Stimulated activated CD4-positive, alpha-beta T cell treated with anti-CD3 and anti-CD28 coated beads, Interleukin-12 subunit alpha, Interleukin-12 subunit beta, amount 100 ng/mL, for 24 hours (primary cell): ENCODE measurements at places on chromosomes 11 and 22.

- no peak for DNase-seq
These were observed 10.7 kb downstream of the MS4A15 start for GRCh38 chr11:60767388-60767811.

- no peak for DNase-seq
These were observed 11.1 kb upstream of the MICAL2 start for GRCh38 chr11:12099132-12099873.

GRCh38 chr11:108958368-108959104 is 293.7 kb downstream of the DDX10 start:
- DNase-seq: no peak

DNA sequence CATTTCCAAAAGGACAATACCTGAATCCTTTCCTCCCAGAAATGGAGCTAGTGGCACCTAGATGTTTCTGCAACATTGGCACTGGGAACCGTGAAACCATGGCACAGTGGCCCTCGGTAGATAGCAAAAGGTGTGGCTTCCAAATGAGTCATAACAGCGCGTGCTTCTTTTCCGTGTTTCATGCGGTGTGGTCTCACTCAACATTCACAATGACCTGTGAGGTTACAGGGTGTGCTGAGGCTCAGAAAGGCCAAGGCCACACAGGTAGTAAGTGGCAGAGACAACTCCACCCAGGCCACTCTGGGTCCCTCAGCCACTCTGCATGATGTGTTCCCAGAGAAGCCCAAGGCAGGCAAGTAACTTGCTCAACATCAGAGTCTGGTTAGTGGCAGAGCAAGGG is 67.4 kb downstream of the TP53I11 start:
- no peak for DNase-seq

DNA sequence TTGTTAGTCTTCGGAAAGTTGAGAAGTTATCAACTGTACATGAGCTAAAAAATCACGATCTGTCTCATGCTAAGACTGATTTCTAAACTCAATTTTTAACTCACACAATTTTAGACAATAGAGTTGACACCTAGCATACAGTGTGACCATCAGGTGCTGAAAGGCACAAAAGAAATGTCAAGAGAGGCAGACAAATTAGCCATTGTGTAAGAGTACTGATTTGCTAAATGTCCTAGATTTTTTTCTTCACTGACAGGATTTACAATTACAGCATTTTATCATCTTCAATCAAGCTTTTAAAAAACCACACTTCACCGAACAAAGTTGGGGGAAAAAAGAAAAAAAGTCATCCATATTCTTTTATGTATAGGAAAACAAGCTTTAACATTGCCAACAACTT is 7.0 kb downstream of the LGR4 start:
- no peak for DNase-seq

GRCh38 chr22:37300551-37301017 is 18.3 kb downstream of the CYTH4 start:
- no peak for DNase-seq

- no peak for DNase-seq
These were observed 148.8 kb upstream of the ANO5 start for GRCh38 chr11:22044126-22044525.

GRCh38 chr11:64400102-64400501 is 41.1 kb downstream of the RPS6KA4 start:
- no peak for DNase-seq

DNA sequence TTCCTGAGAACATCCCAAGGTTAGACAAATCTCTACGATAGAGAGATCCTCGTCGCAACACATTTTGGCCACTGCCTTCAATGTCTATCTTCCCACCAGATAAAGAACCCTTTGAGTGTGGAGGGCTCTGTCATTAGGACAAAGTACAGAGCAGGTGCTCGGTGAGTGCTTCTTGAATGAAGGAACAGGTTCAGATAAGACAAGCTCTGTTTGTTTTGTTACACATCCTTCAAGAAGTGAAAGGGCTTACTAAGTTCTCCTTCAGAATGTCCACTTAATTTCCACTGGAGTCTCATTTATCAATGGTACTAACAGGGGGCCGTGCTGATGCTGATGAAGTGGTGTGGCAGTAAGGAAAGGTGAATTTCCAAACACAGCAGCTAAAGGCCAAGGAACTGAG is 89.4 kb downstream of the SYN3 start:
- no peak for DNase-seq

GRCh38 chr22:36548606-36549005 is 19.6 kb upstream of the EIF3D start:
- no peak for DNase-seq

GRCh38 chr11:118623269-118623655 is 15.8 kb downstream of the PHLDB1 start:
- DNase-seq: no peak

- DNase-seq: no peak
These were observed 22.7 kb upstream of the FGF19 start for GRCh38 chr11:69726481-69726880.

GRCh38 chr11:102361086-102362031 is 14.3 kb downstream of the BIRC2 start:
- no peak for DNase-seq

DNA sequence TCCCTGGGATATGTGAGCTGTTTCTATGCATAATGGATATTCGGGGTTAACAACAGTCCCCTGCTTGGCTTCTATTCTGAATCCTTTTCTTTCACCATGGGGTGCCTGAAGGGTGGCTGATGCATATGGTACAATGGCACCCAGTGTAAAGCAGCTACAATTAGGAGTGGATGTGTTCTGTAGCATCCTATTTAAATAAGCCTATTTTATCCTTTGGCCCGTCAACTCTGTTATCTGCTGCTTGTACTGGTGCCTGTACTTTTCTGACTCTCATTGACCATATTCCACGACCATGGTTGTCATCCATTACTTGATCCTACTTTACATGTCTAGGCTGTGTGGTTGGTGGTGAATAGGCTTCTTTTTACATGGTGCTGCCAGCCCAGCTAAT is 1.3 kb downstream of the TUG1 start:
- no peak for DNase-seq

DNA sequence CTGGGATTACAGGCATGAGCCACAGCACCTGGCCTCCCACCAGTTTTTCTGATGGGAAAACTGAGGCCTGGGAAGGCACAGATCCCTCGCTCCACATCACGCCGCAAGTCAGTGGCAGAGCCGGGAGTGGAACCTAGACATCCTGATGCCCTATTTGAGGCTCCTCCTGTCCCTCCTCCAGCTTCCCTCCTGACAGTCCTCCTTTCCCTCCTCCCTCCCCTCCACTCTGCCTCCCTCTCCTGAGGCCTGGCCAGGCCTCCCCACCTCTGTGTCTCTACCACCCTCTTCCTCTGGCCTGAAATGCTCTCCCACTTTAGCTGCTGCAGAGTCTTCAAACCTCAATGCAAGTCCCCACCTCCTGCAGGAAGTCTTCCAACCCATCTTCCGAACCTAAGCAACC is 13.3 kb upstream of the TP53I11 start:
- DNase-seq: no peak

GRCh38 chr11:81674211-81674610 is 1059.5 kb downstream of the FAM181B start:
- no peak for DNase-seq

DNA sequence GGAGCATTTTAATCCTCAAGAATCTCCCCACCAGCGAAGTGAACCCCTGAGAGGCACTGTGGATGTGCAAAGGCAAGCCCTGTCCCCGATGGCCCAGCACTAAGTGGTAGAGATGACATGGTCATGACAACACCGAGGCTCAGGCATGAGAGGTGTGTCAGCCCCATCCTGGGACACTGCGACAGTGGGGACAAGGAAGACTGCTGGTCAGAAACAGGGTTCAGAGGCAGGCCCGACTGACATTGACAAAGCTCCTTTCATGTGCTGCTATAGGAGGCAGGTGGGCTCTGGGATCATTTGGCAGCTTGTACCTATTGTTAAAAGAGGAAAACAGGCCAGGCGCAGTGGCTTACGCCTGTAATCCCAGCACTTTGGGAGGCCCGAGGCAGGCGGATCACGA is 54.3 kb upstream of the MYEOV start:
- DNase-seq: no peak

DNA sequence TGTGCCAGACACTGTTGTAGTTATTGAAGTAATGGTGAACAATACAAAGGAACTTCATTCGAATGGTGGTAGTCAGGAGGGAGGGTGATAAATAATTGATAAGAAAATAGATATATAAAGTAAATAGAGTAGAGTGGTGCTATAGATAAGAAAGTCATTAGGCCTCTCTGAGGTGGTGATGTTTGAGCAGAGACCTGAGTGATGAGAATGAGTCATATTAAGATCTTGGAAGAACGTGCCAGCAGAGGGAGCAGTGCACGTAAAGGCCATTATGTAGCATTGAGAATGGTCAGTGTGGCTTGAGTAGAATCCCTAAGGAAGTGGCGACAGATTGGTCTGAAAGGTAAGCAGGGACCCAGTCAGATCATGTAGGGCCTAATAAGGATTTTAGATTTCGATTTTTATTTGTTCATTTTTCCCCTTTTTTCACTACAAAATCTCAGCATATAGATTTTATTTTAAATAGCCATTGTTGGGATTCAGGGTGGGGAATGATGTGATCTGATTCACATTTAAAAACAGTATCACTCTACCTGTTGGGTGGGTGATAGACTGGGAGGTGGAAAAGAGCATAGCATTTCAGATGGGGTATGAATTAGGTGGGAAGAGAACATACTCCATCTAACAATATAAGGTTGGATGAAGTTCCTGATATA is 44.7 kb downstream of the CCDC90B start:
- no peak for DNase-seq

DNA sequence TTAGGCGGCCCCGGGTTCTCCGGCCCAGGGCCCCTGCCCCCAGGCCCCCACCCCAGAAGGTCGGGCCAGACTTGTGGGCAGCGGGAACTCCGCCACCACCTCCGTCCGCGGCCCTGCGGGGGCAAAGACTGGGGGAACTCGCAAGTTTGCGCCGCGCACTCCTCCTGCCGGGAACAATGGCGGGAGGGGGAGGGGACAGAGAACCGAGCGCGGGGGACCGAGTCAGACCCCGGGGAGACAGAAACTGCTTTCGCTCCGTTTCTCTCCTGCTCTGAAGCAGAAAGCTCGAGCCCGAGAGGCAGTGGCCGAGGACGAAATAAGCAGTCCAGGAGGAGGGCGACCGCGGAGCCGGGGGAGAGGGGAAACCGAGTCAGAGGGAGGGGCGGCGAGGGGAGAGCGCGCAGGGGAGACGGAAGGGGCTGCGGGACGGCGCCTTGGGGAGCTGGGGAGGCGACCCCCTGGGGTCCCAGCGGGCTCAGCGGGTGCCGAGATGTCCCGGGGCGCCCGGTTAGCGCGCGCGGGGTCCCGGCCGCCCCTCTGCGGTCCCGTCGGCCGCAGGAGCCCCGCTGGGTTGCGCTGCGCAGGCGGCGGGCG is 555 bp downstream of the TP53I11 start:
- no peak for DNase-seq

DNA sequence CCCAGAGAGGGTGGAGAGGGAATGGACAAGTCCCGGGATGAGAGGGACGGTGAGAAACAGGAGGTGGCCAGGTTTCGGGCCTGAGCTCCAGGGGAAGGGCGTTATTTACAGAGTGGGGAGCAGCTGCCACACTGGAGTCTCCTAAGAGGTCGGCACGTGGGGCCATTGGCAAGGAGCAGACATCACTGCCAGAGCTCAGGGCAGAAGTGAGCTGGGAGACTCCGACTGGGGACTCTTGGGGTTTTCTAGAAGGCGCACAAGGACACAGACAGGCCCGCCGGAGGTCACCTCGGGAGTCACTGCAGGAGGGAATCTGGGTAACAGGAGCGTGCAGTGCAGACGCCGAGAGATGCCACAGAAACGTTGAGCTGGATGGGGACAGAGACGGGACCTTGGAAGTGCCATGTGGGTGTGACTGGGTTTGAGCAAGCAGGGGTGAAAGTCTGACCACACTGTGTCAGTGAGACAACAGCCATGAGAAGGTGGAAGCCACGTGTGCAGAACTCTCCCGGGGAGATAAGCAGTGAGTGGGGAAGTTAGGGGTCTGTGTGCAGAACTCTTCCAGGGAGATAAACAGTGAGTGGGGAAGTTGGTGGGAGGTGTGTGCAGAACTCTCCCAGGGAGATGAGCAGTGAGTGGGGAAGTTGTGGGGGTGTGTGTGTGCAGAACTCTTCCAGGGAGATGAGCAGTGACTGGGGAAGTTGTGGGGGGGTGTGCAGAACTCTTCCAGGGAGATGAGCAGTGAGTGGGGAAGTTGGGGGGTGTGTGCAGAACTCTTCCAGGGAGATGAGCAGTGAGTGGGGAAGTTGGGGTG is 187.5 kb downstream of the SHANK2 start:
- DNase-seq: no peak

GRCh38 chr11:87870086-87870485 is 305.2 kb downstream of the RAB38 start:
- DNase-seq: no peak

GRCh38 chr22:47591016-47591415 is 828.6 kb downstream of the TBC1D22A start:
- DNase-seq: no peak

DNA sequence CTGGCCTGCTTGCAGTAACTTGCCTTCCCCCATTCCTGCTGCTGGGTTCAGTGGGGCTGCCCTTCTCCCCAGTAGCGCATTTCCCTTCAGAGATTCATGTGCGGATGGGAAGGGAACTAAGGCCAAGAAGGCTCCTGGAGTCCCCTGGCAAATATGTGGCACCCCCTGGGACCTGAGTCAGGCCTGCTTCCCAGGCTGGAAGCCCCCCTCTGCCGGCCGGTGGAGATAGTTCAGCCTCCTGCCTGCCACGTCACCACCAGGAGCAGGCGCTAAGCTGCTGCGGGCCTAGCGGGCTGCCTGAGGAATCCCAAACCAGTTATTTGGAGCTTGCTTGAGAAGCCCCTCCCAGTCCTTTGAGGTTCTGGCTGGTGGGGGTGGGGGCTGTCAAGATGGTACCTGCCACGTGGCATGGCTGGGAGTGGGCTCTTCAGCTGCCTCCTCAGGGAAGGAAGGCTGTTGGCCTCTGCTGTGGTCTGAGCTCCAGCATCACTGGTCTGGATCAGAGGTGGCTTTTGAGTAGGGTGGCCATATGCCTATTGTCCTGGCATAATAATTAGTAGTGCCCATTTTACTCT is 2.0 kb downstream of the SERPINH1 start:
- no peak for DNase-seq

GRCh38 chr22:33757041-33757801 is 163.1 kb downstream of the LARGE1 start:
- DNase-seq: no peak

- no peak for DNase-seq
These were observed 20.6 kb downstream of the CLMP start for GRCh38 chr11:123174196-123175183.

DNA sequence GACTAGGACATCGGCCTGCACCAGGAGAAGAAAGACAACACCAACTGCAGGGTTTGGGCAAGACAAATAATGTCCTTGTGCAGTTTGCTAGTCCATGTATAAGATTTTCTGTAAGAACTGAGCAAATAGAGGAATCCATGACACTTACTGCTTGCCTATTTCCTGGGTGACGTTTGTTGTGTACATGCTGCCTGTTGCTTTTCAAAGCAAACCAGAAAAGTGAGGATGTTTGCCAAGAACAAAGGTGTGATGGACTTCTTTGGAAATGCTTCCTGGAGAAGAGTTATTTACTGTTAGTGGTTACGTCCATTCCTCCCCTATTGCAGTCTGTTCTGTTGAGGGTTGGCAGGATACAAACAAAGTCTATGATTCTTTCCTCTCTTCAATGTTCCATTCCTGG is 126.5 kb downstream of the CASP12 start:
- no peak for DNase-seq

- no peak for DNase-seq
These were observed 13.9 kb downstream of the MICAL2 start for GRCh38 chr11:12124306-12124705.
